ENCODE measurements at places on chromosomes 6 and 20.

DNA sequence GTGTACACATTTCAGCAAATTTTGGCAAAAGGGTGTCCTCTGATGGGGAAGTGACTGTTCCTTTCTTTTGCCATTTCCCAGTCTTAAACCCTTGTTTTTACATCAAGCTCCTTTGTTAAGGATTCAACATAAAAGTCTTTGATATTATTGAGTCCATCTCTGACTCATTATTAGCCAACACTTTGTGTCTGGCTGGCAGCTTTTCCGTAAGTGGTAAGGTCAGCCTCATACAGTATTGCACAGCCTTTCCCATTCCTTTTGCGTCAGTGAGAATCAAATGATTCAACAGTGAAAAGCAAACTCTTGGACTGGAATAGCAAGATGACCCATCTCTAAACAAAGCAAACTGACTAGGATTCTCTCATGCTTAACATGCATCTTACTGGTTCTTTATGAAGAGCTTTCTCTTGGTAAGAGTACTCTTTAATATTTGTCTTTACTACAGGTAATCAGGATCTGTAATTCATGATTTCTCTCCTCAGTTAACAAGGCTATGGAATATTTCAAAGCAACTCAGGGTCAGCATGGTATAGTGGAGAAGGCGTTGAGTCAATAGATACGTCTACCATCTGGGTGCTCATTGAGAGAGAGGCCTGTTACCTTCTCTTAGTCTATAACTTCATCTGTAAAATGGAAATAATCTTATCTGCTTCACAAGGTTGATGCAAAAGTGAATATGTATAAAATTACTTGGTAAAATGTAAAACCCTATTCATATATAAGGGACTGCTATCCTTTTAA, 183.6 kb downstream of the PRL start:
- no peak for DNase-seq

- DNase-seq, result no peak
These were observed 79.5 kb upstream of the TCF21 start for GRCh38 chr6:133809406-133809805.

DNA sequence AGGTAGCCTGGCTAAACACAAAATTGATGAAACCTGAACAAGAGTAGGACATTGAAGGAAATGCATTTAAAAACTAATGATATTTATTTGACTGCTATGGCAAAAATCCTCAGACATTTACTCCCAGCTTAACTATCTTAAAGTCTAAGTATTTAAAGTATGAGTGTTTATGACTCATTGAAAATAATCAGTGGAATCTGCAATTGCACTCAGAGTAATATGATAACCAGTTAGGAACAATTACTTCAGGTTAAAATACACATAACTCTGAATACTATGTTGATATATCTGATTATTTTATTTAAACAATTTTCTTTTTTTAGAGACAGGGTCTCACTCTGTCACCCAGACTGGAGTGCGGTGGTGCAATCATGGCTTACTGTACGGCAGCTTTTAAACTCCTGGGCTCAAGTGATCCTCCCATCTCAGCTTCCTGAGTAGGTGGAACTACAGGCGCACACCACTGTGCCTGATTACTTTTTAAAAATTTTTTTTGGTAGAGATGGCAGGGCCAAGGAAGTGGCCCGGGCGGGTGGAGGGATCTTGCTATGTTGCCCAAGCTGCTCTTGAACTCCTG, 43.9 kb downstream of the FILIP1 start:
- DNase-seq, result no peak

DNA sequence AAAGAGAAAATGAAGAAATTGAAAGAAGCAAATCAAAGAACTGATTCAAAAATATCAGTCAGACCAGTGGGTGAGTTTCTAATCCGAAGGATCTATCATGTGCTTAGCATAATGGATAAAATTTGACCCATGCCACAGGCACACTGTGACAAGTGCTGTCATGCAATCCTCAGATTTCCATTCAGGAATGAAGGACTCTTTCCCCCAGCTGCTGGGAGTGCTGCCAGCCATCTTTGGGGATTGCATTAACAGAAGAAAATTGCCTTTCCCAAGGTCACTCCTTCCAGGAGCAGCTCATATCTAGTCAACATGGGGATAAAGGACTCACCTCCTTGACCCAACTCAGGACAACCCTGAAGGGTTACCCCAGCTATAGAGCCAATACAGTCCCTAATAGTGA, 316.7 kb upstream of the TBX18 start:
- no peak for DNase-seq

GRCh38 chr6:35089935-35090505, 51.1 kb downstream of the TCP11 start:
- DNase-seq, result no peak

DNA sequence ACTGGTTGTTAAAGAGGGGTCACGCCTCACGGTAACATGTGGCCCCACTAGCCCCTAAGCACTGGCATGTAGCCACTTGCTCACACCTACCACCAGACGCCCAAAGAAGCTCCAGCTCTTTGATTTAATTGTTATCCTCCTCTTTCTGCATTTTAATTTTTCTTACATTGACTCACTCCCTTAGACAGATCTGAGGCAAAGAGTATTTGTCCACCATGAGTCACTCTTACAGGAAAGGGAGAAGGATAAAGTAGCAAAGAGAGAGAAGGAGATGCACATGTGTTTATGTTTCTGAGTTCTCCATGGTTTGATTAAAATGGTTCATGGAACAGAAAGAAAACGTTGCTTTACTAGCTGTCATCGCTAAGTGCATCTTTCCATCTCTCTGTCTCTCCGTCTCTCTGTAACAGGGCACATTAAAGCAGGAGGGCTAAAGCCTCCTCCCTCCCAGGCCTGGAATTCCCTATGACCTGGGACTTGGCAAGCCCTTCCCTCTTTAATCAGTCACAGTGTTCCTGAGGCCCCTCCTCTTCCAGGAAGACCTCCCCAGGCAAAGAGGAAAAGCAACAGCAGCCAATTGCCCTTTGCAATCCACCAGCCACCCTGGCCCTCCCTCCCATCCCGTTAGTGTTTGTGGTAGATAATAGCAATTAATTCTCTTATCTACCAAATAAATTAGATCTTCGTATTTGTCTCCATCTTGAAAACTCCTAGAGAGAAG, 112.8 kb upstream of the TSHZ2 start:
- no peak for DNase-seq

GRCh38 chr6:43339168-43339567, 30.3 kb downstream of the ZNF318 start:
- DNase-seq, result no peak

Data from prostate gland (tissue), 2 donors.